ENCODE measurements at places on chromosomes 2 and 18.
A peak's percentile ranks its signal among the peaks of the same experiment; 100 is the strongest.

DNA sequence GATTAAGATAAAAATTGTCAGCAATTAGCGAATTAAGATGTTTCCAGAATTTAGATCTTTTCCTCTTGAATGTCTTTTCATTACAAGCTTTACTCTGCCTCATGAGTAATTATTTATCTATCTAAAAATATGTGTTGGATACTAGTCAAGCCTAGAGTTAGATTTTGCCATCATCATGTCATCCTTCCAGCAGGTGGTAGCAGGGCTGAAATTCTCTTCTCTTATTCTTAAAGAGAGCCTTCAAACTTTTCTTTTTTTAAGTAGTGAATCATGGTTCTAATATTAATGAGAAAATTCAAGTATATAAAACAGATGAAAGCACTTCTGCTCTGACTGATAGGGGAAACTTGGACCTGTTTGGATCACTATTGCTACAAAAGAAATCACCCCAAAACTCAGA is 240.7 kb upstream of the EPAS1 start:
- peaks cover 5% of the 10 kb centered on the region for H3K4me1 ChIP-seq
- H3K27me3 ChIP-seq = no peaks in the 10 kb centered on the region
- no peaks in the 10 kb centered on the region for H3K36me3 ChIP-seq
- peak overlapping the region; percentile 43 for H3K27ac ChIP-seq
- DNase-seq = no peak

- H3K27me3 ChIP-seq = no peaks in the 10 kb centered on the region
- H3K4me1 ChIP-seq = no peaks in the 10 kb centered on the region
- DNase-seq = no peak
Measured at GRCh38 chr2:74602586-74603281, 45.4 kb downstream of the M1AP start.

DNA sequence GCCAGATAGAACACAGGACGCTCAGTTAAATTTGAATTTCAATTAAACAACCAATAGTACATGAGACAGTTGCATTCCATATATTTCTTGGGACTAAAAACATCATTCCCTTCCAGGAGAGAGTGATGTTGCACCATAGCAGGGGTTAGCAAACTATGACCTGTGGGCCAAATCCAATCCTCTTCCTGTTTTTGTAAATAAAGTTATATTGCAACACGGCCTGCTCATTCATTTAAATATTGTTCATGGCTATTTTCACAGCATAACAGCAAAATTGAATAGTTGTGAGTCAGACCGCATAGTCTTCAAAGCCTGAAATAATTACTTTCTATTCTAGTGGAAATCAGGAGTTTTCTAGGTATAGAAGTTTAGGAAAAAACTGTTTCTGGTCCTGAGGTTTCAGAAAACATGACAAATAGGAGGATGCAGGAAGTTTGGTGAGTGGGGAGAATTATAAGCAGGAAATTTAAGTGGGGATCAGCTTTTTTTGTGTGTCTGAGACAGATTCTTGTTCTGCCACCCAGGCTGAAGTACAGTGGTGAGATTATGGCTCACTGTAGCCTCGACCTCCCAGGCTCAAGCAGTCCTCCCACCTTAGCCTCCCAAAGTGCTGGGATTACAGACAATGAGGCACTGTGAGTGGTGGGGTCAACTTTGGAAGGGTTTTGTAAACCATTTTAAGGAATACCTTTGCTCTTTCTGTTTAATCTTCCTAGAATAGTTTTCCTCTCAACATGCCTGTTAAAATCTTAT is 131.5 kb downstream of the SOCS6 start:
- no peak overlapping the region for H3K27ac ChIP-seq
- DNase-seq = no peak
- peaks cover 32% of the 10 kb centered on the region for H3K4me1 ChIP-seq
- no peaks in the 10 kb centered on the region for H3K36me3 ChIP-seq
- H3K27me3 ChIP-seq = no peaks in the 10 kb centered on the region
- no peak overlapping the region for H3K4me3 ChIP-seq

GRCh38 chr2:85516653-85517389 is 22.1 kb upstream of the MAT2A start:
- no peak for DNase-seq
- no peak overlapping the region for H3K27ac ChIP-seq
- H3K36me3 ChIP-seq = no peaks in the 10 kb centered on the region

DNA sequence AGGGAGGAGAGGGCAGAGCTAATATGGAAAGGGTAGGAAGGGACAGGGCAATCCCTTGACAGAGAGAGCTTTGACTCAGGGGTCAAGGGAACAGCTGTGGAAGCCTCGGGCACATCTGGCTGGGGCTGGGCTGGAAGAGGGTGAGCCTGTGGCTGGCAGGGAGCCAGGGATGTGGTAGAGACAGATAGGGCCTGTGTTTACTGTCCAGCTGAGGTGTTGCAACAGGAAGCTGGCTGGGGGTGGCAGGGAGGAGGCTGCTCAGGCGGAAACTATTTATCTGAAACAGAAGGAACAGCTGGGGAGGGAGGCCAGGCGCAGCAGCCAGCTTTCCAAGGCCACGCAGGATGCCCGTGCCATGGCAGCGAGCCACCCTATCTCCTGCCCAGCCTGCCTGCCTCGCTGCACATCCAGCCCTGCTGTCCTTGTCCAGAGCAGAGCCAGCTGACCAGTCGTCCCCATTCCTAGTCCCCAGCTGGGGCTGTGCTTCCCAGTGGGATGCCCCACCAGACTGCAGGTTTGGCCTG is 264.7 kb downstream of the CYP26B1 start:
- H3K27me3 ChIP-seq = no peaks in the 10 kb centered on the region
- peak; percentile 73 for DNase-seq
- H3K4me3 ChIP-seq = no peak overlapping the region
- no peaks in the 10 kb centered on the region for H3K36me3 ChIP-seq
- no peak overlapping the region for H3K27ac ChIP-seq
- H3K4me1 ChIP-seq = peaks cover 17% of the 10 kb centered on the region

GRCh38 chr2:225064362-225064761 is 22.1 kb upstream of the DOCK10 start:
- H3K27ac ChIP-seq = no peak overlapping the region
- no peaks in the 10 kb centered on the region for H3K36me3 ChIP-seq
- no peaks in the 10 kb centered on the region for H3K4me1 ChIP-seq

- H3K4me3 ChIP-seq = no peak overlapping the region
- no peaks in the 10 kb centered on the region for H3K4me1 ChIP-seq
- no peaks in the 10 kb centered on the region for H3K27me3 ChIP-seq
- no peak overlapping the region for H3K27ac ChIP-seq
Measured at GRCh38 chr2:186105016-186105724, 366.6 kb downstream of the FSIP2 start.

DNA sequence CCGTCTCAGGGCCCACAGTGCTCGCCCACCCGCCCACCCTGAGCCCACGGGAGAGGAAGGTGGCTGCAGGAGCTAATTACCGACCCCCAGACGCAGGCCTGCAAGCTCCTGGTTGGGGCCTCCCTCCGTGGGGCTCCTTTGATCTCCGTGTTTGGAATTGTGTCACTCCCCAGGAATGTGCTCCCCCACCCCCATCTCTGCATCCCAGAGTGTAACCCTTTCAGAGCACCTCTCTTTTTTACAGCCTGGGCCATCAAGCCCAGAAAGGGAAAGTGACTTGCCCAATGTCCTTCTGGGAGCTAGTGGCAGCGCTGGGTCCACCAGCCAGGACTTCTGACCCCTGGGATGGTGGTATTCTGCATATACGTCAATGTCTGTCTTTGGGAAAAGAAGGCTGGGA is 335.1 kb downstream of the CYRIA start:
- no peaks in the 10 kb centered on the region for H3K27me3 ChIP-seq
- H3K27ac ChIP-seq = no peak overlapping the region
- DNase-seq = no peak
- H3K4me1 ChIP-seq = no peaks in the 10 kb centered on the region
- H3K4me3 ChIP-seq = no peak overlapping the region
- H3K36me3 ChIP-seq = no peaks in the 10 kb centered on the region

DNA sequence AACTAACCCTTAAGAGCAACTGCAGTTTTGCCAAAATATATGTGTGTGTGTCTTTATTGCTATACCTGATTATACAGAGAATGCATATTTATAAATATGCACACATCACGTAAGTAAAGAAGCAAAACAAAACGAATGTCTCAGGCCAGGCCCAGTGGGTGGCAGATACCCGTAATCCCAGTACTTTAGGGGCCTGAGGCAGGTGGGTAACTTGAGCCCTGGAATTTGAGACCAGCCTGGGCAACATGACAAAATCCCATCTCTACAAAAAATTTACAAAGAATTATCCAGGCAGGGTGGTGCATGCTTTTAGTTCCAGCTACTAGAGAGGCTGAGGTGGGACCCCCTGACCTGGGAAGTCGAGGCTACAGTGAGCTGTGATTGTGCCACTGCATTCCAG is 745.3 kb downstream of the SATB2 start:
- no peaks in the 10 kb centered on the region for H3K4me1 ChIP-seq
- no peak for DNase-seq
- no peaks in the 10 kb centered on the region for H3K36me3 ChIP-seq
- H3K4me3 ChIP-seq = no peak overlapping the region

- DNase-seq = no peak
- H3K4me3 ChIP-seq = no peak overlapping the region
- no peaks in the 10 kb centered on the region for H3K36me3 ChIP-seq
- H3K27me3 ChIP-seq = no peaks in the 10 kb centered on the region
- H3K4me1 ChIP-seq = peaks cover 10% of the 10 kb centered on the region
Measured at GRCh38 chr2:48112911-48113680, 206.8 kb upstream of the FBXO11 start.

DNA sequence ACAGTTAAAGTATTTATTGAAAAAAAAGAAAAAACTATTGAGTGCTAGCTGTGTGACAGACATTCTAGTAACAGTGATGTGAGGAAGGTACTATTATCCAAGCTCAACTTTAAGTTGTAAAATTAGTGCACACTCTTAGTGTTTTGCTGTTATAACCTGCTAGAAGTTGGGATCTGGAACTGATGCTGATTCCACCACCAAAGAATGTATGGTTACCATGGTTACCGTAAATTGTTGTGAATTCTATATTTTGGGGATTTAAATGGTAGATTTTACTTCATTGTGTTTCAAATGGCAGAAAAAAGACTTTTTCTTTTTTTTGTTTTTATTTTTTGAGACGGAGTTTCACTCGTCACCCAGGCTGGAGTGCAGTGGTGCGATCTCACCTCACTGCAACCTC is 5.3 kb downstream of the AGFG1 start:
- H3K4me1 ChIP-seq = peaks cover 48% of the 10 kb centered on the region
- no peak for DNase-seq
- no peak overlapping the region for H3K4me3 ChIP-seq
- H3K27ac ChIP-seq = no peak overlapping the region
- no peaks in the 10 kb centered on the region for H3K27me3 ChIP-seq

DNA sequence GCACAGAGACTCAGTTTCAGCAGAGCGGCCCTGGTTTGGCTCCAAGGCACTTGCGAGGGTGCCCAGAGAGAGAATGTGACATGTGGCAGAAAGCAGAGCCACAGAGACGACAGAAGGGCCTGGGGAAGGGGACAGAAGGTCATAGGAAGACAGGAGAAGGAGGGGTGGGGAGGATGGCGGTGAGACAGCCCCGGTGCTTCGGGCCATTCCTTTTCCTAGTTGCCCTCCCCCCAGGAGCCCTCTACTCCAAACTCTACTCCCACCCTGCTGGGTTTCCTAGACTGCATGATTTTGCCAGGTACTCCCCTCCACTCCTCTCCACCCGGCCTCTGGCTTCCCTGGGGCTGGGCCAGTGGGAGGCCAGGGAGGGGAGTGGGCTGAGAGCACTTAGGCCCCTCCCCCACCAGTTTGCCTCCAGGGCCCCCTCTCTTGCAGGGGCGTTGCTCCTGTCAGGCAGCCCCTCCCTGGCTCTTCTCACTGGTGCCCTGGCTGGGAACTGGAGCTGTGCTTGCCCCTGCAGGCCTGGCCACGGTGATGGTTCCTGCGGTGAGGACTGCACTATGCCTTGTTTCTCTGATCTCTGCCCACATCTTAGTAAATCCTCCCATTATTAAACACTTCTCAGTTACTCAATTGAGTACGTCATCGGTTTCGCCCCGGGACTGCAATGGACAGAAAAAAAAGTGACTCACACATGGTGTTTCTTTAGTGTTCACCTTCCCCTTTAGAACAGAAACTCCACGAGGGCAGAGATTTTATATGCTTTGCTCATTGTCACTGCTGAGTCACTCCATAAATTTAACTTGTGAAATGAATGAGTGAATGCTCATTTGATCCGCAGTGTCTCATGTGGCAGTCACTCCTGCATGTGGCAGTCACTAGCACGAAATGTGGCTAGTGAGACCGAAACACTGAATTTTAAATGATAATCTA is 58.7 kb upstream of the SP3 start:
- H3K36me3 ChIP-seq = no peaks in the 10 kb centered on the region
- H3K27ac ChIP-seq = peak overlapping the region; percentile 85
- no peak overlapping the region for H3K4me3 ChIP-seq
- peak; percentile 67 for DNase-seq
- peaks cover 18% of the 10 kb centered on the region for H3K4me1 ChIP-seq

GRCh38 chr2:53422979-53423378 is 344.6 kb upstream of the CHAC2 start:
- no peak overlapping the region for H3K27ac ChIP-seq
- H3K27me3 ChIP-seq = no peaks in the 10 kb centered on the region
- DNase-seq = no peak
- no peaks in the 10 kb centered on the region for H3K36me3 ChIP-seq
- H3K4me1 ChIP-seq = no peaks in the 10 kb centered on the region
- H3K4me3 ChIP-seq = no peak overlapping the region

DNA sequence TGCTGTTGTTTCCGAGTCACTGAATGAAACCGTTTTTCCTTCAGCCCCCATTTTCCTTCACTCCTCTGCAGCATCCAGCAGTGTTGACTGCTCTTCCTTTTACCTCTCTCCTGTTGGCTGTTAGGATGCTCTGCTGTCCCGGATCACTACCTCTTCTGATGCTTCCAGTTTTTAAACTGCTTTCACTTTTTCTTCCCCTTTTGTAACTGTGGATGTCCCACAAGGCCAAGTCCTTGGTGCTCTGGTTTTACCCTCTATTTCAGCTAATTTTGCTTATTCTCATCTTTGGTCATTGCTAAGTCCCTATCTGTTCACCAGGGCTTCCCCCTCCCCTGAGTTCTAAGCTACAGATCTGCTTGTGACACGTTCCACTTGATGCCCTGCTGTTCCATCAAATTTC is 39.4 kb upstream of the MAP4K3 start:
- H3K27me3 ChIP-seq = no peaks in the 10 kb centered on the region
- H3K4me3 ChIP-seq = no peak overlapping the region
- no peaks in the 10 kb centered on the region for H3K36me3 ChIP-seq
- no peaks in the 10 kb centered on the region for H3K4me1 ChIP-seq
- no peak overlapping the region for H3K27ac ChIP-seq

DNA sequence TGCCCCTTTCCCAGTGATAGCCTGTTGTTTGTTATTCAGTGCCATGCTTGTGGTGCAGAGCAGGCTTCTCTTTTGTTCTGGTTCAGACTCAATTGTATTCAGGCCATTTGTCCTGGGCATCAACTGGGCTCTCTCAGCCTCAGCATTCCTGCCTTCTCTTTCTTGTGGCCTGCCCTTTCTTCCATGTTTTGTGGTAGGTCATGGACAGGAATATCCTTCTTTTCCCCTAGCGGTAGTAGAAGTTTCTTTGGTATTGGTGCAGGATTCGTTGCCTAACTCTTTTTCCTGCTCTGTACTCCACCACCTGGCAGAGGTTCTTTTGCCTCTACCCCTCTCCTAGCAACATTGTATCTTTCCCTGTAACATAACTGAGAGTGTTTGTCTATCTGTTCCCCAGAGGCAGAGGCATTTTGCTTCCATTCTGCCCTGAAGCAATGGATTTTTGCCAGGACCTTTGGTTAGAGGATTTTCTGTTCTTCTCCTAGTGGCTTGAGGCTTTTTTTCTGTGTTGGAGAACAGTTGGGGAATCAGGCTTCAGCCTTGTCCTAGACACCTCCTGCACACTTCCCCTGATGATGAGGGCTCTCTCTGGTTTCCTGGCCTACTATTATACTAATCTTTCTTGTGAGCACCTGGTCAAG is 68.5 kb downstream of the NCOA1 start:
- no peak overlapping the region for H3K4me3 ChIP-seq
- no peak for DNase-seq
- peaks cover 10% of the 10 kb centered on the region for H3K4me1 ChIP-seq
- peaks cover 1% of the 10 kb centered on the region for H3K36me3 ChIP-seq
- H3K27ac ChIP-seq = no peak overlapping the region
- H3K27me3 ChIP-seq = no peaks in the 10 kb centered on the region
